Fibroblast of skin of left biceps (primary cell): ENCODE measurements at places on chromosomes 12 and 14.

- DNase-seq: peak; percentile 28
Measured at GRCh38 chr12:95763809-95764253, 26.7 kb downstream of the NTN4 start.

- DNase-seq: no peak
Measured at GRCh38 chr12:95583933-95584332, 32.7 kb upstream of the USP44 start.

DNA sequence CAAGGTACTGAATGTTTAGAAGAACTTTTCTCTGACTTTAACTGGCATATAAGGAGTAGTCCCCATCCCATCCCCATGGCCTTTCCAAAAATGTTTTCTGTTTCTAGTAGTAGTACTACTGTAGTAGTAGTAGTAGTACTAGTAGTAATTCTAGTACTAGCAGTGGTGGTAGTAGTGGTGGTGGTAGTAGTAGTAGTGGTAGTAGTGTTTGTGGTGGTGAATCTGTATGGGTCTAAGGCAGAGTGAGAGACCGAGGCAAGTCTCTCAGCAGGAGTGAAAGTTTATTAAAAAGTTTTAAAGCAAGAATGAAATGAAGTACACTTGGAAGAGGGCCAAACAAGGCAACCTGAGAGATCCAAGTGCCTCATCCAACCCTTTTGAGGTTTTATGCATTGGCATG is 58.6 kb downstream of the FOXN4 start:
- DNase-seq: no peak

DNA sequence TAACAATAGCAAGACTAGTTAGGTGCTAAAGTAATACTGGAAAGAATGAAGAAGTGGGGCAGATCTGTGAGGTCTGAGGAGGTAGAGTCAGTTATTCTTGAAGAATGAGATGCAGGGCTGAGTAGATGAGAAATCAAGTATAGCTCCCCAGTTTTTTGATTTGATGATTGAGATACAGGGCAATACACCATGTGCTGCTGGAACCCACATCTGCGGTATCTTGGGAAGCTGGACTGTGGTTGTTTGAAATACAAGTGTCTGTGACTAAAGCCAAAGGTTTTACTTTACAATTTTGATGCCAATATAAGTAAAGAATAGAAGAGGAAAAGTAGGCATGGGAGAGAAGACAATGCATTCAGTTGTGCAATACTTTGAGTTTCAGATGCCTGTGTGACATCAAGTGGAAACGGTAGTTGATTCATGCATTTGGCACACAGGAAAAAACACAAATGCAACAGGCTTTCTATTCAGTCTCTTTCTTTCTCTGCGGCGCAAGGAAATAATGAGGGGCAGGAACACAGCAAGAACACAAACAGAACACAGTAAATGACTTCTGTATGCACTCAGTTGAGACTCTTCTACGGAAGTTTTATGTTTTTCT is 190.2 kb upstream of the SLC38A2 start:
- no peak for DNase-seq

DNA sequence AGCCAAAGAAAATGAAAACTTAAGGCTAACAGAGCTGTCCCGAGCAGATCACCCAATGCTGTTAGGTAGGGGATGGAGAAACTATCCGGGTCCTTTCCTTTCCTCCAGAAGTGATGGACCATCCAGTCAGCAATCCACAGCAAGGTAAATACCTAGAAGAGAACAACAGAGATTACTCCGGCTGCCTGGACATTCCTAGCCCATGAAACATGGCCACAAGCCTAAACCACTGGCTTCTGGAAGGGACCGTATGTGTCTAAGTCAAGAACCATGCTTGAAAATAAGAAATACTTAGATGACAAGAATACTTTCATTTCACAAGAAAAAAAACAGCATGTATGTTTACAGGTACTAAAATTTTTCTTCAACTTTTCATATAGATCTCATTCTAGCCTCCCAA is 152.9 kb downstream of the SLC41A2 start:
- peak; percentile 34 for DNase-seq

- DNase-seq: peak; percentile 5
Measured at GRCh38 chr12:119412811-119413794, 78.6 kb downstream of the CCDC60 start.

GRCh38 chr14:85248881-85249635 is 280.9 kb upstream of the FLRT2 start:
- no peak for DNase-seq

DNA sequence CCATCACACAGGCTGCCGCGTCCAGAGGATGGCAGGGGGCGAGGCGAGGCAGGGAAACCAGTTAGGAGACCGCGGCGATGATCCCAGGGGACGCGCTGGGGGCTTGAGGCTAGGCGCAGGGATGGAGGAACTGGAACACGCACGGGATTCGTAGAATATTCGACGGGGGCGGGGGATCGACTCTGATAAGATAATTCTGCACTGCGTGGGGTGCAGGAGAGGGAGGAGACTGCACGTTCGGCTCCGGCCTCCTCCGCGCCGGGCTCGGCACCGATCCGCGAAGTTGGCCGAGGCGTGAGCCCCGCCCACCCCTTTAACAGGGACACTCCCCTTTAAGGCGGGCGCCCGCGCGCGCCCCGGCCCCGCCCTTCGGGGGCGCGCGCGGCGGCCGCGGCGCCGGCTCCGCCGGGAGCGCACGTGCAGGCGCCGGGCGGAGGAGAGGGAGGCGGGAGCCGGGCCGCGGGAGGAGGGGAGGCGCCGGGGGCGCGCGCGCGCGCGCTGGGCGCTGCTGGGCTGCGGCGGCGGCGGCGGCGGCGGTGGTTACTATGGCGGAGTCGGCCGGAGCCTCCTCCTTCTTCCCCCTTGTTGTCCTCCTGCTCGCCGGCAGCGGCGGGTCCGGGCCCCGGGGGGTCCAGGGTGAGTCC is at the start of gene ACVR1B:
ACVR1B (plus strand) TSS at position 501 of the 644 bp plus-strand sequence; CDS start at position 546, 45 bp downstream.
- peak; percentile 81 for DNase-seq

- DNase-seq: no peak
Measured at GRCh38 chr14:53109105-53110041, 43.8 kb downstream of the DDHD1 start.

DNA sequence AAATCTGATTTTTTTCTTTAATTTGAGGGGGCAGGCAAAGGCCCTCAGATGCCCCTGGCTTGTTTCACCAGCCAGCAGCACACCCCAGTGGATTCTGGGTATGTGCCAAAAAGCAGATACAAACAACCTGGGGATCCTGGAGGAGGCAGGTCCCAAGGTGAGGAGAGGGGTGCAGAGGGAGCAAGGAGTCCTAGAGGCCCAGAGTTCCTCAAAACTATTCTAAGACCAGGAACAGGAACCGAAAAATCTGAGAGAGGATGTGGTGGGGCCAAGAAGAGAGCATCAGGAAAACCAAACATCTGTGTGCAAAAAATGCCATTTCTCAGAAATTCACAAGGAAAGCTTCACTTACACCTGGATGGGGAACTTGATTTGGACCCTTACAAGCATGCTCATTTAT is 8.2 kb downstream of the KCNA5 start:
- DNase-seq: no peak

DNA sequence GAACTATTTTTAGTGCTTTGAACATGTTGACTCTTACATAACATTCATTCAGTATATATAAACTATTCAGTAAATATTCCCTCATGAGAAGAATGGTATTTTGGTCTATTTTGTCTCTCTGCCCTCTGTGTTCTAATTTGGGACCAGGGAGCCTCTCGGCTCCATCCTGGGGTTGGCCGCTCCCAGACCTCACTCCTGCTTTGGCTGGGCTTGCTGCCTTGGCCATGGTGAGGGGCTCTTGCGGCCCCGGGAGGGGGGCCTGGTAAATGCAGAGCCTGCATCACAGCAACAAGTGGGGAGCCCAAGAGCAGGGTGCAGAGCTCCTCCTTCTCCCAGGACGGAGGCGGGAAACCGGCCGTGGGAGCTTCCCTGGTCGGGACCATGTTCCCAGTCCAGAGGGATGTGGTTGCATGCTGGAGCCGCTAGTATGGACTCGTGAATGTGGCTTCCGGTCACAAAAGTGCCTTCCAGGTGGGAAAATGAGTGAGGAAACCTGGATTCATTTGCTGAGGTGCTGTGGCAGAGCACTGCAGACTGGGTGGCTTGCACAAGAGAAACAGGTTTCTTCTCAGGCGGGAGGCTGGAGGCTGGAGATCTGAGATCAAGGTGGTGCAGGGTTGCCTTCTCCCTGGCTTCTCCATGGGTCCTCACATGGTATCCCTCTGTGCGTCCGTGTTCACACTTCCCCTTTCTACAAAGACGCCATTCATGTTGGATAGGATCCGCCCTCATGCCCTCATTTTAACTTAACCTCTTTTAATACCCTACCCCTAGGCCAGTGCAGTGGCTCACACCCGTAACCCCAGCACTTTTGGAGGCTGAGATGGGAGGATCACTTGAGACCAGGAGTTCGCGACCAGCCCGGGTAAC is 250.2 kb downstream of the CACNA1C start:
- no peak for DNase-seq

DNA sequence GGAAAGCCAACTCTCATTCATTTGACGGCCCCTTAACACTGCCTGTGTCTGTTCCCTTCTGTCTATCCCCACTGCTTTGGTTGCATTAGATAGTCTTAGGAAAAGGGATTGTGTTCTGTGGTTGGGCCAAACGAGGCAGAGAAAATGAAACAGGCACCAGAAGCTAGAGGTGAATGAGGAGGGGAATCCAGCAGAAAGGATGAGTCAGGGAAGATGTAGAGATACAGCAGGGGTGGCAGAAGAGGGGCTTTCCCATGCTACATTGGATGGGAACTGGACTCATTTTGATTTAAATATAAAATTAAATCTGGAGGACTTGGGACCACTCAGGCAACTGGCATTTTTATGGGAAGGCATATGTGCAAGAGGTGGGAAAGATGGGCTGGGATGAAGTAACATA is 43.3 kb downstream of the OTOGL start:
- DNase-seq: no peak

DNA sequence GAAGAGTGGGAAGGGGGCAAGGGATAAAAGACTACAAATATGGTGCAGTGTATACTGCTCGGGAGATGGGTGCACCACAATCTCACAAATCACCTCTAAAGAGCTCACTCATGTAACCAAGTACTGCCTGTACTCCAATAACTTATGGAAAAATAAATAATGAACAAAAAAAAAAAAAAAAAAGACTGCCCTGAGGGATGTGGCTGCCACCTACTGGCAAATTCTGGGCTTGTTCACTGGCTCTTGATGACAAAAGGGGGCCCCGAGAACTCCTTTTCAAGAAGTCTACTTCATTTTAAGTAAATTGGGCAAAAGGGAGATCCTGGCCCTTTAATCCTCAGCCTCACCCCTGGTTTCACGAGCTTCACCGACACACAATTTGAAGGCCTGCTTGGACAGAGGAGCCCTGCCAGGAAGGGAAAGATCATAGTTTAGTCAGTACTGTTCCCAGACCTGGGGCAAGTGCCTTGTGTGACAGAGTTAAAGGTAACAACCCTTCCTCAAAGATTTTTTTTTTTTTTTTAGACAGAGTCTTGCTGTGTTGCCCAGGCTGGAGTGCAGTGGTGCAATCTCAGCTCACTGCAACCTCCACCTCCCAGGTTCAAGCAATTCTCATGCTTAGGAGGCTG is 26.1 kb upstream of the STAC3 start:
- no peak for DNase-seq

DNA sequence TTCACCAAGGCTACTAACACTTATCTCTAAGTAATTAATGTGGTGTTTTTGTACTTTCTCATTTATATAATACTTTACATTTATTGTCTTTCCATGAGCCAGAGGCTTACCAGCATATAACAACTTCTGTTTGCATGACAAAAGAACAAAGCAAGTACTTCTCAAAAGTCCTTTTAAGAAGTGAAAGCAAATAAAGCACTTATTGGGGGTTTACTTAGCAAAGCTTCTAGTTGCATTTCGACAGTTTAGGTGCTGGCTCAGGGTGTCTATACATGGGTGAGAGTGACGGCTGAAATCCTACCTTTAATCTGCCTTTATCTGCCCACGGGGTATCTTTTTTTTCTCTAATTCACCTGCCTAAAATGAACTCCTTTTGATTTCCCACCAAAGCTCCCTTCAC is 21.0 kb upstream of the DCN start:
- DNase-seq: no peak

GRCh38 chr12:132162508-132163031 is 18.3 kb downstream of the NOC4L start:
- no peak for DNase-seq

GRCh38 chr12:31245822-31246469 is 80.0 kb downstream of the SINHCAF start:
- no peak for DNase-seq

DNA sequence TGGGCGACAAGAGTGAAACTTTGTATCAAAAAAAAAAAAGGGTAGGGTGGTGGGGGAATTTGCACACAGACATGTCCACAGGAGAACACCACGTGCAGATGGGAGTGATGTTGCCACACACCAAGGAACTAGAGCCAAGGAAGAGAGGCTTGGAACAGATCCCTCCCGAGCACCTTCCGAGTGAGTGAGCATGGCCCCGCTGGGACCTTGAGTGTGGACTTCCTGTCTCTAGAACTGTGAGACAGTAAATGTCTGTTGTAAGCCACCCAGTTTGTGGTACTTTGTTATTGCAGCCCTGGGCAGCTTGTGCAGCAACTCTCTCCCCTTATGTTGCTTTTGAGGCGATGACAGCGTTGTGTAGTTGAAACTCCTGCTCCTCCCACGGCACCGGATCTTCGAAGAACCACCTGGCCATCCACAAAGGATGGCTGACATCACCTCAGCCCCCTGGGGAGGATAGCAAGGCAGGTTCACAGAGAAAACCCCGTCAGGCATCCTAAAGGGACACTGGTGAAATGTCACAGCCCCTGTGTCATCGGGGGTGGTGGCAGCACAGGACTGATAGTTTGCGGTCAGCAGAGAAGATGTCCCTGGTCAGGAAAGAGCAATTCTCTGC is 54.7 kb upstream of the PLEKHG3 start:
- DNase-seq: no peak

DNA sequence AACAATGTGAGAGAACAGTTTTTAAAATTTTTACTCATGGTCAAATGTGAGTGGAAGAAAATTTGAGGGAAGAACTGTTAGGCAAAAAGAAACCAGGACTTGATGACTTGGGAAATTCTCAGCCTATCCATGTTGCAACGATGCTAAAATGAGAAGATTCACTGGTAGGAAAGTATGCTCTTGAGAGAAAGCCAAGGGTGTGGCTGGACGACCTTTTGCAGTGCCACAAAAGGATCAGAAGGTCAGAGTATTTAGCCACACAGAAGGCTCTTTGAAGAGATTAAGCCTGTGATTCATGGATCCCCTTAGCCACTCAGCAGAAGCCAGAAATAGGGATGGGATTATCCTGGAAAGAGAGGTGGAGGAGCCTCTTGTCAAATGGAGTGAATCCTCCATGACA is 336.8 kb downstream of the LRIG3 start:
- DNase-seq: no peak

- DNase-seq: peak; percentile 94
Measured at GRCh38 chr12:45234139-45234865, 18.4 kb downstream of the ANO6 start.

DNA sequence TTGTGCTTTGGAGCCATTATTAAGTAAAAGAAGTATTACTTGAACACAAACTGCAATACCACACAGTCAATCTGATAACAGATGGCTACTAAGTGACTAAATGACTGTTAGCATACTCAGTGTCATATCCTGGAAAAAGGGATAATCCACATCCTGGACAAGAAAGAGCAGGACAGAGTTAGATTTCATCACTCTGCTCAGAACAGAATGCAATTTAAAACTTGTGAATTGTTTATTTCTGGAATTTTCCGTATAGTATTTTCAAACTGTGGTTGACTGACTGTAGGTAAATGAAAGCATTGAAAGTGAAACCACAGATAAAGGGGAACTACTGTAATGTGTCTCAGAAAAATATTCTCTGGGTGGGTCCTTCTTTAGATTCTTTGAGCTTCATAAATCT is 458.8 kb downstream of the TMEM117 start:
- no peak for DNase-seq
